NCI-H1436 (cell line): ENCODE measurements at places on chromosomes 11 and 22.

- no peak for DNase-seq
These were observed 91.2 kb downstream of the LUZP2 start for GRCh38 chr11:24588081-24588480.

GRCh38 chr11:19673924-19674729, 38.5 kb upstream of the NAV2 start:
- DNase-seq = no peak

DNA sequence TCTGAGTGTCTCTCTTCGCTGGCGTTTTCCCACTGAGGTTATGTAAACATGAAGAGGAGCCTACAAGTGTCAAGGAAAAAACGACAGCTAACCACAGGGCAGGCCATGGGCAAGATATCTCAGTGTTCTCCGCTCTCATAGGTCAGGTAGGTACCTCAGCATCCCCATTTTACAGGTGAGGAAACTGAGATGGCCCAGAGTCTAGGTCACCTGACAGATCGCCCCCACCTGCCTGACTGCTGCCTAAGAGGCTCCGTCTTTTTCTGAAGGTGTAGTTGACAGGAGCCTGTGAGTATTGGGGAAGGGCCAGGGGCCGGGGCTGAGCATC, 847 bp upstream of the NDUFA6 start:
- no peak for DNase-seq

DNA sequence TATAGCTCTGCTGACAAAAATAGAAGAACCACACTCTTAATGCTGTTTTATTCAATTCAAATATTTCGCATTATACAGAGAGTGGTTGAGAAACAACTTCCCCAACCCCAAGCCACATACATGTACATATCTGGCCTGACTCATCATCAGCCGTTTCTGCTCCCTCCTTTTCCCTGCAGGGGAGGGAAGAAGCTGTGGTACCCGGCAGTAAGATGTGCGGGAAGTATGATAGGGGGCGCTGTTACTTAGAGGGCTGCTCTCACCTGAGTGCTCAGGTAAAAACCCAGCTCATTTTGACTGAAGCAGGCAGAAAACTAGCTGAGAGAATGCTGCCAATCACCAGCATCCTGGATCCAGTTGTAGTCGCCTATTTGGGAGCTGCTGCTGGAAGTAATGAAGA, 85.5 kb downstream of the NELL1 start:
- DNase-seq = peak; percentile 11

GRCh38 chr22:44667829-44668189, 34.2 kb upstream of the PRR5 start:
- DNase-seq = no peak

DNA sequence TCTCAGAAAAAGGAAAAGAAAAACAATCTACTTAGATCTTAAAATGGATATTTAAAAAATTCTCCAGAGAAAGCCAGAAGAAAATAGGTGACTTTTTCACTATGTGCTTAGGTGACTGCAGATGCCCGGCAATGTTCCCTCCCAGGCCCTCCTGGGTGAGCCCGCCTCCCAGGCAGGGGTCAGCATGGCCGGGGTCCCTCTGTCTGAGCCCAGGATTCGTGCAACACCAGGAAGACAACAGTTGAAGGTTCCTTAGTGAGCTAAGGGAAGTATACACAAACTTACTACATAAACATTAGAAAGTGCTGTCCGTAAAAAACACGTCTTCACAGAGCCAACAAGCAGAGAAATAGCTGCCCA, 11.6 kb downstream of the MAPK8IP2 start:
- no peak for DNase-seq
